ENCODE measurements at places on chromosomes 5 and 9.
A peak's percentile ranks its signal among the peaks of the same experiment; 100 is the strongest.

- no peak for DNase-seq
These were observed 80.0 kb upstream of the ASS1 start for GRCh38 chr9:130364619-130365322.

- no peak for DNase-seq
These were observed 94.4 kb downstream of the USP20 start for GRCh38 chr9:129929496-129930125.

DNA sequence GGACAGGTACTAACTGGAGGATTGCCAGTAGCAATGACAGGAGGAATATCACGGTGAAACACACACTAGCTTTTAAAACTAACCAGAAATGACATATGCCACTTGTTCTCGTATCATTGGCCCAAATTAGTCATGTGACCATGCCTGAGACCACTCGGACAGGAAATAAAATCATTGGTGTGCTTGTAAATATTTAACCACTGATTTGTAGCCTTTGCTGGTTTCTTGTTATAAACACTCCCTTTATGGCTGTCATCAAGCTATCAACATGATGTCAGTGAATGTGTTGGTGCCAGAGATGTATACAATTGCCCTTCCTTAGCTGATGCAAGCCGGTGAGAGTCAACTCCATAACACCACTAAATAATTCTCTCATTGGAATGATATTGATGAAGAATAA, 123.7 kb upstream of the ANKH start:
- DNase-seq, result no peak

- DNase-seq, result no peak
These were observed 29.1 kb upstream of the ANKRD31 start for GRCh38 chr5:75265731-75266130.

GRCh38 chr5:5165541-5166002, 25.4 kb downstream of the ADAMTS16 start:
- DNase-seq, result no peak

DNA sequence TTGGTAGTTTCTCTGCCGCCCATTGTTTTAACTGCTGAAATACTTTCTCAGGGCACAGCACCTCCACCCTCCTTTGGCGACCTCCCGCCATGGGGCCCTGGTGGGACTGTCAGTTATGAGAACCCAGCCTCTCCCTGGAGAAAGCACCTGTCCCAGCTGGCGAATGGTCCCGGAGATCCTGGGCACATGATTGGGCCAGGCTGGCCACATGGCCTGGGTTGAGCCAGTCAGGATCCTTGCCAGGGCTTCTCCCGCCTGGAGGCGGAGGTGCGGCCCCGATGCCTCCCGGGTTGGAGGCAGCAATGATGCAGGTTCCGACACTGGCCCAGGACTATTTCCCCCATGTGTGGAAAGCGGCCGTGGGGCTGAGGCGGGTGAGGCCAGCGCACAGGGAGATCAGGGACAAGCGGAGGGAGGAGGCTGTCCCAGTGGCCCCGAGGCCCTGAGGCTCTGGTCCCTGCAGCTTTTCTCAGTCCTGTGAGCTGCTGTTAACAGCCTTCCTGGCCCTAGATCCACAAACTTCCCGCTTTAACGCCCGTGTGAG, 13.6 kb downstream of the UNC5A start:
- no peak for DNase-seq

- DNase-seq, result no peak
These were observed 3.6 kb upstream of the SPATA6L start for GRCh38 chr9:4669890-4670289.

DNA sequence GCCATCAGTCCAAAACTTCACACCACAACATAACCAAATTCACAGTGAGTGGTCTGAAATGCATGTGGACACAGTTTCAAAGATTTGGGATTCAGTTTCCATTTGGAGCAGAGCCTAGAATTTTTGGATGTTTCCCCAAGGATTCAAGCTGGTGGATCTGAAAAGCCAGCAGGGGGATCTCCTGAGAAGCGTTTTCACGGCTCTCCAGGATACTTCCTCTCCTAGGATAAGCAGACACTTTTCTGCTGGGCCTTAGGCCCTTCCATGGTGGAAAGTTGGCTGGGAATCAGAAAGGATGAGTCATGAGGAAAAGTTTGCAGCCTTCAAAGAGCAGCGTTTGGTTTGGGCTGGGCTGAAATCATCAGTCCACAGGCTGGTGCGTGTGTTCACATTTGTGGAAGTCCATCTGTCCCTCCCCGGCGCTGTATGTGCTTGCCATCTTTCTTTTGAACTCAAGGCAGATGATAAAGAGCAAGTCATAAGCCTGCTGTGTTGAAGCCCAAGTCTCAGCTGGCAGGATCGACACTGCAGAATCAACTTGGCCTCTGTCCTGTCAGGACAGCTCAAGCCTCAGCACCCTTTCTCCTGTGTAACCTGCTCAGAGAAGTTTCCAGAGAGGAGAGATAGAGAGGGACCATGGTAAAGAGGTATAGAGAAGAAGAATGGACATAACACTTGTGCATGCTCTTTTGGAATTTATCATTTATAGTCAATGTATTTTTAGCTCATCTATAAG, 152.6 kb upstream of the MSX2 start:
- DNase-seq, result no peak

- no peak for DNase-seq
These were observed 8.6 kb upstream of the MUSK start for GRCh38 chr9:110659891-110660541.

GRCh38 chr5:68960456-68960855, 133.4 kb upstream of the SLC30A5 start:
- no peak for DNase-seq

GRCh38 chr5:157222506-157223230, 42.0 kb downstream of the ITK start:
- DNase-seq, result peak; percentile 67

GRCh38 chr9:107389617-107390071, 99.9 kb downstream of the KLF4 start:
- DNase-seq, result no peak

Measured in stimulated activated CD4-positive, alpha-beta T cell treated with anti-CD3 and anti-CD28 coated beads, Interleukin-4, amount 100 ng/mL, for 48 hours (primary cell).